ENCODE measurements at places on chromosomes 11 and 22. TPM values are rescaled to one million over a fixed set of nuclear protein-coding genes. Genes with fewer than 3 reads are reported as not detected.

DNA sequence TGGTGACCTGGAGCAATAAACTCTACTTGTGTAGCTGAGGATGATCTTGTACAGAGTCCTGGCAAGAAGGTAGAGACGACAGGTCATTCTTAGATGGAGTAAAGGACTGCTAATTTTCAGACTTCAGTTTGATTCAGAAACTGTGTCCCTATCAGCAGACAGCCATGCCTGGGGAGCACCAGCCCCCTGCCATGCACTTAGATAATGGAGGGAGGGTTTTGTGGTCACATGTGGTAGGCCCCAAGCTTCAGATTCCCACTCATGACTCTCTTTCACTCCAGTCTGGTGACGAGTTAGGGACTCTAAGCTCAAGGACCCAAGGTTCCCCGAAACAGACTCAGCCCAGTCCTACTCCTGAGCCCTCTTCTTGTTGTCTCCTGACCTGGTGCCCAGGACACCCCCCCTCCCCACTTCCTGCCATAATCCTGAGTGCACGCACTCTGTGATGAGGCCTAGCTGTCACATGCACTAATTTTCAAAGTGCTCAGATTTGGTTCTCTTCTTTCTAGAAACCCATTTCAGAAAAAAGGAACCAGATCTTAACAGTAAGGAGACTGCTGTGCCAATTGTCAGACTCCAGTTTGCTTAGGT lies 10.2 kb upstream of the AMPD3 start:
- no peak for DNase-seq

DNA sequence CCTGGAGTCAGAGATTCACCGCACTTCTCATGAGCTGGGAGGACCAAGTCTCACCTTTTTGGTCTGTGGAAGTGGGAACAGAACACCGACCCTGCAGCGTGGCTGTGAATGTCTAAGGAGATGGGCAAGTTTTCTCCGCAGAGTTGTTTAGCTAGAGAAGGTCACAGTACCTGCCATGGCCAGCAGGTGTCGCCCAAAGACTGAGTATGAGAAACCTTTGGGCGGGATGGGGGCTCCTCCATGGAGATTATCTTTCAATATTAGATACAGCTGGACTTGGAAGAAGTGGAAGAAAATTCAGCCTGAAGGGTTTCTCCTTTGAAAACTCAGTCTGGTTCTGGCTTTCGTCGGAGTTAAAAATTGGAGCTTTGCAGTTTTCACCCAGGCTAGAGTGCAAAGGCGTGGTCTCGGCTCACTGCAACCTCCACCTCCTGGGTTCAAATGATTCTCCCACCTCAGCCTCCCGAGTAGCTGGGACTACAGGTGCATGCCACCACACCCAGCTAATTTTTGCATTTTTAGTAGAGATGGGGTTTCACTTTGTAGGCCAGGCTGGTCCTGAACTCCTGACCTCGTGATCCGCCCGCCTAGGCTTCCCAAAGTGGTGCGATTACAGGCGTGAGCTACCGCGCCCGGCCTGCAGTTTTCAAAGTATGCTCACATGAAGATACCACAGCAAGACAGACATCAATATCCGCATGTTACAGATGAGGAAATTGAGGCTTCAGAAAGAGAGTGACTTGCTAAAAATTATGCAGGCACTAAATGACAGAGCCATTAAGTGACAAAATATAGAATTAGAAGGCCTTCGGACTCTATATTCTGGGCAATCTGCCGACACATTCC lies 10.7 kb upstream of the DSCAML1 start:
- DNase-seq = peak; percentile 67

- DNase-seq = no peak
These were observed 1248.9 kb downstream of the JRKL start for GRCh38 chr11:97638641-97639224.

GRCh38 chr11:11016943-11017342 lies 159.1 kb upstream of the ZBED5 start:
- no peak for DNase-seq

DNA sequence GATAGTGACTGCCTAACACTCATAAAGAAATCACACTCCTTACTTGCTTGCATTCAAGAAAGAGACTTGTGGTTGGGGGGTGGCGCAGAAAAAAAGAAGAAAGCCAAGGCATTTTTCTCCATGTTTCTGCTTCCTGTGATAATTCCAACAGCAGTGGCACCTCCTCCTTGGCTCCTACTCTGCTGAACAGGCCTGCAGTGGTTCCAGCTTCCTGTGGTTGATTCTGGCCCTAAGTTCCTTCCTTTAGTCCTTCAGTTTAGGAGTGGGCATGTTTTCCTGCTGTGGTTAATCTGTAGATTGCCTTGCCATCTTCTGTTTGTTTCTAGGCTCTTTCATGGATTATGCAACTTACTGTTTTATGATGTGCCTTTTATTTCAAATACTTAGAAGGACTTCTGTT lies 940.4 kb downstream of the DLG2 start:
- DNase-seq = no peak

- DNase-seq = no peak
These were observed 2.6 kb downstream of the PATZ1 start for GRCh38 chr22:31343235-31344191.

GRCh38 chr22:17444204-17444504 lies 74.9 kb downstream of the CECR2 start:
- no peak for DNase-seq

The LAYN gene
- total RNA-seq = 0.62 TPM

The EHF gene
- total RNA-seq = 1.5 TPM

The THY1 gene
- 0.64 TPM for total RNA-seq
